ENCODE measurements at places on chromosomes 16 and 17. TPM values are rescaled to one million over a fixed set of nuclear protein-coding genes. Genes with fewer than 3 reads are reported as not detected.

Gene KCNAB3
- total RNA-seq = 6.0 TPM

Gene GH1
- total RNA-seq = not detected

Gene ZNF267
- 13.8 TPM for total RNA-seq

Gene SPATA32
- not detected for total RNA-seq

Gene ERN1
- total RNA-seq = 16.5 TPM

Gene PLA2G15
- 26.0 TPM for total RNA-seq

Gene CLDN9
- total RNA-seq = not detected

Gene MT2A
- total RNA-seq = 612 TPM

Gene PSME3
- total RNA-seq = 56.1 TPM

Gene FOXC2
- 14.5 TPM for total RNA-seq

Gene MSLN
- total RNA-seq = not detected

Gene ELMO3
- total RNA-seq = 14.4 TPM

Gene ZNF19
- 7.0 TPM for total RNA-seq

Gene KIF1C
- total RNA-seq = 79.0 TPM

Gene KRT40
- not detected for total RNA-seq

Gene TBKBP1
- 7.6 TPM for total RNA-seq

Gene EIF3C
- 158 TPM for total RNA-seq

Gene CRYBA1
- total RNA-seq = not detected

Gene DHODH
- 8.8 TPM for total RNA-seq

Gene KCNH6
- not detected for total RNA-seq

Gene PRR35
- total RNA-seq = not detected

Gene TLCD2
- total RNA-seq = 11.1 TPM

Gene NT5M
- total RNA-seq = 11.2 TPM

Gene PITPNM3
- total RNA-seq = 1.5 TPM

Gene POLR2C
- total RNA-seq = 77.1 TPM

Gene SLFN14
- total RNA-seq = not detected

Gene TEKT5
- total RNA-seq = not detected

Gene CCL3
- total RNA-seq = not detected

Gene ABCC12
- total RNA-seq = not detected

Gene CD300LB
- not detected for total RNA-seq

Gene SDR42E2
- total RNA-seq = not detected

Gene ABCA9
- total RNA-seq = 118 TPM

Gene TPSD1
- total RNA-seq = not detected

Gene KRTAP4-4
- not detected for total RNA-seq

Gene OTOP2
- total RNA-seq = not detected

Gene SYNGR2
- total RNA-seq = 70.2 TPM

Gene HS3ST3B1
- 0.39 TPM for total RNA-seq

Gene SPN
- 1.3 TPM for total RNA-seq

Gene TMEM235
- not detected for total RNA-seq

Gene FBXL16
- total RNA-seq = 2.4 TPM

Gene KCNJ18
- total RNA-seq = not detected

Gene CCDC144A
- total RNA-seq = 5.7 TPM

Gene GCGR
- total RNA-seq = 12.4 TPM

Gene JPH3
- total RNA-seq = 0.39 TPM

Gene TMEM100
- total RNA-seq = 33.4 TPM

Gene C16orf96
- total RNA-seq = not detected

Gene MAP3K3
- 67.7 TPM for total RNA-seq

Gene FOXO3B
- 18.8 TPM for total RNA-seq

Gene PRSS33
- not detected for total RNA-seq

Gene CBFA2T3
- total RNA-seq = 0.78 TPM

Gene ZP2
- total RNA-seq = not detected

Gene EXOC3L1
- 3.9 TPM for total RNA-seq

Gene SOX8
- total RNA-seq = 68.4 TPM

Gene RND2
- total RNA-seq = 2.1 TPM

Gene USP43
- 0.30 TPM for total RNA-seq

Gene MFAP4
- 62.4 TPM for total RNA-seq

Gene MYOCD
- total RNA-seq = 0.63 TPM

Gene ALKBH5
- 96.7 TPM for total RNA-seq

Gene FBXW10B
- total RNA-seq = not detected

All from tibial nerve (tissue), 4 donors.